Esophagus squamous epithelium (tissue), 5 donors: ENCODE measurements at places on chromosomes 3 and 15. TPM values are rescaled to one million over a fixed set of nuclear protein-coding genes. Genes with fewer than 3 reads are reported as not detected.

- DNase-seq: no peak
These were observed 19.4 kb upstream of the SERPINI2 start for GRCh38 chr3:167493244-167493643.

GRCh38 chr3:47583320-47584075 lies 4.8 kb upstream of the CSPG5 start:
- no peak for DNase-seq

DNA sequence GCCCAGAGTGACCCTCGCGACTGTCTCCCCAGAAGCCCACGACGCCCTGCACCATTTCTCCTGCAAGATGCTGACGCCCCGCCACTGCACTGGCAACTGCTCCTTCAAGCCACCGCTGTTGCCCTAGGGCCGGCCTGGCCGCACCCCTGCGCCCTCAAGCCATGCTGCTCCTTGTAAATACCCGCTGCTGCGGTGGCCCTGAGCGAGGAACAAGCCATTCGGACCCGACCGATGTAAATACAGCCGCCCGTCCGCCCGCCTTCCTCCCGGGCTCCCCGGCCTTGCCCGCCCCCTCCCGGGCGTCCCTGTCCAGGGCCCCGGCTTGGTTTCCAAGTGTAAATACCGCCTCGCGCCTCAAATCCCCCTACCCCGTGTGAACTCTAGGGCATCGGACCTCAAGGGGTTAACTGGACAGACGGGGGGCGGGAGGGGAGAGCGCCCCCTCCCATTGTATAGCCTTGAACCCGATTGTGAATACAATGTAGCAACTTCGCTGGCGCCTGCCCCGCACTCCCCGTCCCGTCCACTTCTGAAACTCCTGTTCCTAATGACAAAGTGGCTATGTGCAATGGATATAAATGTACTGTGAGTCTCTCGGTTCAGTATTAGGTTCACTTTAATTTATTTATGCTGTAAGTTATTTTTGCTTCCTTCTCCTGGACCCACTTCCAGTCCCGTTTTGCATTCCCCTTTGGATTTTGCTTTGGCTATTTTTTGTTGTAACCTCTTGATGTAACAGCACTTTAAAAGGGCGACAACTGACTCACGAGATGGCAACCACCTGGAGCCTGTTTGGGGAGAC lies 5.9 kb downstream of the RNU6-1 start:
- DNase-seq: no peak

FANCD2 gene
- 3.8 TPM for total RNA-seq
